ENCODE measurements at places on chromosomes 6 and 20.

DNA sequence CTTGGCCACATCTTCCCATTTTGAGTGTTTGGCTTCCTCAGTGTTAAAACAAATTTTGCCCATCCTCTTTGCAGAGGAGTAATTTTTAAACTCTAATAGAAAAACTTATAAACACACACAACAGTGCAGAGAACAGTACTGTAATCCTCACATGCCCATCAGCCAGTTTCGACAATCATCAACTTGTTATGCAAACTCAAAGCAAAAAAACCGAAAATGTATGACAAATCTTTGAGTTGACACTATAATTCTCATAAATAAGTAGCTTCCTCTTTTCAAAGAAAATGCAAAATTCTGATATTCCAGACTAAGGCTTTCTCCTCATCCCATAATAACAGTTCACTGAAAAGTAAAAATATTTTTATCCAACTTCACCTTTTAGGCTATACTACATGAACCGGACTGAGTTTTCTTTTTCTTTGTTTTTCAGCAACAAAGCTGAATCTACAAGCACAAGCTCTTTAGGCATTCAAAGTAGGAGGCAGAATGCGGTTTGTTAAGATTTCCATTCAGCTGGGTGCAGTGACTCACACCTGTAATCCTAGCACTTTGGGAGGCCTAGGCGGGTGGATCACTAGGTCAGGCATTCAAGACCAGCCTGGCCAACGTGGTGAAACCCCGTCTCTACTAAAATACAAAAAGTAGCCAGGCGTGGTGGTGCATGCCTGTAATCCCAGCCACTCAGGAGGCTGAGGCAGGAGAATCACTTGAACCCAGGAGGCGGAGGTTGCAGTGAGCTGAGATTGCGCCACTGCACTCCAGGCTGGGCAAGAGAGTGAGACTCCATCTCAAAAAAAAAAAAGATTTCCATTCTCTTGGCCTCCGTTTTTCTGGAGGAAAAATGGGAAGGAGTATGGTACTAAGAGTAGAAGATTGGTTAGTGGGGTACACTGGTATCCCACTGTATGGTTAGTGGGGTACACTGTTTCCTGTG, 74.8 kb downstream of the GCNT2 start:
- DNase-seq: no peak

GRCh38 chr20:13344671-13345070, 123.6 kb downstream of the ISM1 start:
- DNase-seq: no peak

DNA sequence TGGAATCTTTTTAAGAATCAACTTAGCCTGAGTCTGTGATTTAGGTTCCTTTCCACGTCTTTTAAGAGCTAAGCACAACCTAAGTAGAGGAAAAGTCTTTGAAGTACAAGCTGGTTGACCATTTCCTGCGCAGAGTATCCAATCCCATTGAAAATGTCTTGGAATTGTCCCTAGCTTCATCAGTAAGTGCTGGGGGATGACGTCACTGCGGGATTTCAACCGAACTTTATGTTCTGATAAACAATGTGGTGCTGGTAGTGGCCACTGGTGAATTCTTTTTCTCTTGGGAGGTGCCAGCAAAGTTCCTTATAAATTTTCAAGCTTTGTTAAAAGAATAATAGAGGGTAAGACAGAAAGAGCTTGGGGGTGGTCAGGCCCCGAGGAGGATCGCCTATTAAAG, 69.2 kb downstream of the PDE7B start:
- no peak for DNase-seq

DNA sequence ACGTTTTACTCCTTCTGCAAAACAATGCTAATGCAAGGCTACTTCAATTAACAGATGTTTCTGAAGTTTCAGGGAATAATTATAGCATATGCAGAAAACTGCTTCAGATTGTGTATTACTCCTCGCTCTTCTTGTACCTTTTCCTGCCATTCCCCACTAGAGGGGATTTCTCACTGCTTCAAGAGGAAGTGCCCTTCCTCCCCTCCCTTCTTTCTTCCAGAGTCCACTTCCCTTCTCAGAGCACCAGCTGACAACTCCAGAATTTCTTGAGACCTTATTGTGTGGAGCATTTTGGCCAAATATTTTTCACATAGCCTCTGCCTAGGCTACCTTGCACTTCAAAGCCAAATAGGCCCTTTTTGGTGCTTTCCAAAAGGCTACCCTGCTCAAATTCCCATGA, 12.7 kb upstream of the MCUR1 start:
- DNase-seq: no peak

DNA sequence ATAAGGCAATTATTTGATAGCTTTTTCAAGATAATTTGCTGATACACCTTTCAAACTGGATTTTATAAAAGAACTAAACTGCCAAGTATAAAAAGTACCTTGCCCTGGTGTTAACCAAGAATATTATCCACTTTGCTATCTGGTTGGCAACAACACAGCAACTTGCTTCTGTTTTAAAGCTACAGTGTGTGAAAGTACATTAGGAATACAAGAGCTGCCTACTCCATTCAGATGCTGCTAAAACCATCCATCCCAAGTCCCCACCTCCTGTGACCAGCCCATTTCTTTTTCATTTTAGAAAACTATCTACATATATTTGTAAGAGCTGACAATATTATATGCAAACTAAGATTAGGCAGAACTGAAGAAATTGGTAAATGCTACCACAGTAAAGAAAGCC, 12.8 kb downstream of the CLDN20 start:
- no peak for DNase-seq

DNA sequence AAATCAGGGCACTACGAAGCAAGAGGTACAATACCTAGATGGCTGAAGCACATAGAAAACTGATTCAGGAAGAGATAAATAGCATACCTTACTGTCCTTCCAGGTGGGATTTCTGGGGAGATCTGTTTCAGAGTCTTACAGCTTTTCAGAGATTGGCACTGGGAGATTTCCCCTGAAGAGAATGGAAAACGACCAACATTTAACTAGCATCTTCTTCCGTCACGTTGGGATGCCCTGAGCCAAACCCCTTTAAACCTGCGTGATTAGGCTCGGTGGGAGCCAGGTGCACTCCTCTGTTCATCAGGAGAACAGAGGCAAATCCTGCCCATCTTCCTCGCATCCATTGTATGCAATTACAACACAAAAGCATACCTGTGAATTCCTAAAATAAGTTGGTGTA, 614.5 kb downstream of the HDGFL1 start:
- no peak for DNase-seq

DNA sequence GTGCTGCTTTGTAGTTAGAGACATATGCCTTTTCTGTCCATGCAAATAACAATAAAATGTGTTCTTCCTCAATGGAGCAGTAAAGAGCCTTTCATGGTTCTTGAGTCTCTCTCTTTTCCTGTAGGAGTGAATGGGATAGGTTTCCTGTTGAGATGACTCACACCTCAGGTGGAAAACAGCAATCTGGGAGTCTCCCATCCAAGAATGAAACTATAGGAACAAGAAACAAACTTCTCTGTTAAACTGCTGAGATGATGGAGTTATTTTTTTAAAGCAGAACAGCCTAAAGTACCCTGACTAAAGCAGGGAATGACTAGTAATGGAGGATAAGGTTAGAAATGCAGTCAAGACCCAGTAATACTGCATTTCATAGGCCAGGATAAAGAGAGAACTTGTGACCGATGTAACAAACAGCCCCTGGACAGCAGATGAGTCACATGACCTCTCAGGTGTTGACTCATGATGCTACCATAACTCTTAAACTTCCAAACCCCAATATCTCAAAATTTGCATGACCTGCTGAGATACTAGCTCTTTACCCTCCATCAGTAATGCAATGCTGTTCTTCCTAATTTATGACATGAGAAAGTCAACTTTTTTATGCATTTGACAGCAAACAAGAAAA, 548.9 kb downstream of the CBLN4 start:
- DNase-seq: no peak

DNA sequence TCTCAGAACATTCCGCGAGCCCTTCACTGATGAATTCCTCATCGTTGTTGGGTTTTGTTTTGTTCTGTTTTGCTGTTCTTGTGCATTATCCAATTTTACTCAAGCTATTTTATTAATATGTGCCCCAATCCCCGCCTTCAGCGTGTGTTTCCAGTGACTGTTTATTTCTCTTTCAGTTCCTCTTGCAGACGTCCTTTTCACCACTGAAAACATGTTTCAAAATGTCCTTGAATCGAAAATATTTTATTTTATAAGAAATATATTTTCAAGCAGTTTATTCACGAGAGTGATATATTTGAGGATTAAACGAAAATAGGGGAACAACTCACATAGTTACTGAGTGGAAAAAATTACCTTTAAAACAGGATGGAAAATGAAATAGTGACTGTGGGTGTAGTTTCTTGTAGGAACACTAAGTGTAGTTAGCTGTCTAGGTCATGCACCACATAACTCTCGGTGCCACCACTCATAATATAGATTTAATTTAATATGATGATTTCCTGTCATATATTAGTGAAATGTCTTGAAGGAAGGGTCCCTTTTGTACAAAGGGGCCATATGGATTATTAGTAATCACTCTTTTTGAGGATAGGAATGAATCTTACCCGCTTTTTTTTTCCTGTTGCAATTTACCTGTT, 45.3 kb upstream of the HDDC2 start:
- DNase-seq: no peak

GRCh38 chr6:120786682-120787081, 547.6 kb downstream of the TBC1D32 start:
- DNase-seq: no peak

DNA sequence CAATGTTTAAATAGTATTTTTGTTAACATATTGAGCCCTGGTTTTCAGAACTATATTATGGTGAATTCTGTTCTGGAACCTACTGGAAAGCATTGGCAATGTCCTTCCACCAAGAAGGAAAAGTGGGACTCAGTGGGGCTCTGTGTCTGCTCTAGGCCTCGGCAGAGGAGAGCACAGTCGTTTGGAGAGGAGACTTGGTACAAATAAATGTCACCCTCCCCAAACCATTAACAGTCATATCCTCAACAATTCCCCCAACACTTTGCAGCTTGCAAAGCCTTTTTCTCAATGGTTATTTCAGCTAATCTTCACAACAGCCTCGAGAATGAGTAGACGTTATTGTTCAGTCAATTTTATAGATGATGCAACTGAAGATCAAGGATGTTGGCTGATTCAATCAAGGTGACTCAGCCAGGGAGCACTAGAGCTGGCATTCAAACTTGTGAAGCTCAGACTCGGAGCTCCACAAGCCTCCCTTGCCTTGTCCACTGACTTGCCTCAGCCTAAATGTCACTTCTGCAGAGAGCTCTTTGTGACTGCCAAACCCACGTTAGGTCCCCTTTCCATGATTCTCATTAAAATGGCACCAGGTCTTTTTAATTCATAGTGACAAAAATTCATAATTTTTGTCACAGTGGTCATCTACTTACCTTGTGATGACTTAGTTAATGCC, 60.6 kb downstream of the TOX2 start:
- no peak for DNase-seq

DNA sequence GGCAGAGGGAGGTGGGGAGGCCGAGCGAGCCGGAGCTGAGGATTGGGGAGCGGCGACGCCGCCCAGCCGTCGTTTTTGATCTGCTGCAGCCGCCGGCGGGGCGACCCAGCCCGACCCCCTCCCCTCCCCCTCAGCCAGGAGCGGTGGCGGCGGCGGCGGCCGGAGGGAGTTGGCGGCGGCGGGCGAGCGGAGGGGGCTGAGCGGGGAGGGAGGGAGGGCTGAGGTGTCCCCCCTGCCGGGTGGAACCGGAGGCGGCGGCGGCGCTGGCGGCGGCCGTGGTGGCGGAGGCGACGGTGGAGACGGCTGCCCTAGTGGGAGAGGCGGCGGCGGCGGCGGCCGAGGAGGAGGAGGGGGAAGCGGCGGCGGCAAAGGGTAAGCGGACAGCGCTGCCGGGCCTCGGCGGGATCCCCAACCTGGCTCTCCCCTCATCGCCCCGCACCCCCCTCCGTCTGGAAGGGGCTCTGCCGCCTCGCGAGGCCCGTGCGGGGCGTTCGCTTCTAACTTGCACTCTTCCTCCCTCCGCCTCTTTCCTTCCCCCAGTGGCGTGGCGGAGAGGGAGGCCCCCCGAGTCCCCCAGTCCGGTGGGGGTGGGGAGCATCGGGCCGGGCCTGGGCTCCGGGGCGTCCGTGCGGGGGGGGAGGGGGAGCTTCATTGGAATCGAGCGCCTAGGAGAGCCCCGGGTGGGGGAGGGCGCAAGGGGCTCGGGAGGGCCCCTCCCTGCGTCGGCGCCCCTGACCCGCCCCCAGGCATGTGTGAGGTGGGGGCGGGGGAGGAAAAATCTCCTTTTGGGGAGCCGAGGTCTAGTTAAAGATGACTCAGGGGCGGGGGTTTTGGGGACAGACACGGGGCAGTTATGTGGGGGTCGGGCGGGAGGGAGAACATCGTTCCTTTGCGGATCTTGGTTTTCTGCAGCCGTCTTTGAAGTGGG, at the start of gene TAB2:
Gene TAB2, plus strand, starts transcription at position 69 of the 928 bp plus-strand sequence. CDS start 52,286 bp downstream, outside the sequence.
- DNase-seq: peak; percentile 75

GRCh38 chr20:38130687-38131587, 34.1 kb downstream of the TGM2 start:
- DNase-seq: no peak

GRCh38 chr6:166950443-166950821, 5.9 kb downstream of the RNASET2 start:
- DNase-seq: no peak

All from stimulated activated CD8-positive, alpha-beta memory T cell treated with anti-CD3 and anti-CD28 coated beads, Interleukin-4, amount 100 ng/mL, for 24 hours (primary cell).